ENCODE measurements at places on chromosomes 11 and 22. TPM values are rescaled to one million over a fixed set of nuclear protein-coding genes. Genes with fewer than 3 reads are reported as not detected.

Gene CARD18
- total RNA-seq, result not detected

GRCh38 chr11:1650034-1650917, 20.7 kb downstream of the KRTAP5-5 start:
- no peak overlapping the region for H3K4me3 ChIP-seq
- H3K27ac ChIP-seq, result no peak overlapping the region
- DNase-seq, result no peak

Gene ANGPTL5
- total RNA-seq, result not detected

Gene GDPD4
- not detected for total RNA-seq

- H3K4me3 ChIP-seq, result no peak overlapping the region
- no peaks in the 10 kb centered on the region for H3K27me3 ChIP-seq
- no peak overlapping the region for H3K27ac ChIP-seq
- no peak for DNase-seq
These were observed 355.6 kb downstream of the OPCML start for GRCh38 chr11:133176748-133177147.

DNA sequence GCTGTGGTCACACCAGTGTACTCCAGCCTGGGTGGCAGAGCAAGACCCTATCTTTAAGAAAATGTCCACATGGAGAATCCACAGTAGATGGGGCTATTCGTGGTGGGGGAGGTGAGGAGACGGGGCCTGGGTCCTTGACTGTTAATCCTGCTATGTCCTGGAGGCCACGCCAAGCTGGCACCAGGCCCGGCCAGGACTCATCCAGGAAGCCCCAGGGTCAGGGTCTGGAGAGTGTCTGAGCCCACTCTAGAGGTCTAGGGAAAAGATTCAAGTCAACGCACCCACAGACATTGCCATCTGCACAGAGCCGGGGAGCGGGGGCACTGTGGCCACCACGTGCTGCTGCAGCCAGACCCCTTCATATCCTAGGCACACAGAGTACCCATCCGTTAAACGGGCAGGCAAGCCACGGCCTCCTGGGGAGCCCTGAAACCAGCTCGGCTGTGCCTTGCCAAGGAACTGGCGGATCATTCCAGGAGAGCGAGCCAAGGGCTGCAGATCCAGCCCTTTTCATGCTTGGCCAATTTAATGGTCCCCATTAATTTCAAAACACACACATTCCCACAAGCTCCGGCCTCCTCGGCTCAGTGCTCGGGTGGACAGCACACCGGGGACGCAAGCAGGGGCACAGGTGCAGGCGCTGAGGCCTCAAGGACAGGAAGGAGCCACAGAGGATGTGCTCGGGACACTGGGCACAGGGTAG, 24.7 kb downstream of the MACROD1 start:
- no peak for DNase-seq
- no peak overlapping the region for H3K27ac ChIP-seq
- no peaks in the 10 kb centered on the region for H3K36me3 ChIP-seq
- H3K4me3 ChIP-seq, result no peak overlapping the region
- no peaks in the 10 kb centered on the region for H3K27me3 ChIP-seq

Gene AKIP1
- 23.4 TPM for total RNA-seq

DNA sequence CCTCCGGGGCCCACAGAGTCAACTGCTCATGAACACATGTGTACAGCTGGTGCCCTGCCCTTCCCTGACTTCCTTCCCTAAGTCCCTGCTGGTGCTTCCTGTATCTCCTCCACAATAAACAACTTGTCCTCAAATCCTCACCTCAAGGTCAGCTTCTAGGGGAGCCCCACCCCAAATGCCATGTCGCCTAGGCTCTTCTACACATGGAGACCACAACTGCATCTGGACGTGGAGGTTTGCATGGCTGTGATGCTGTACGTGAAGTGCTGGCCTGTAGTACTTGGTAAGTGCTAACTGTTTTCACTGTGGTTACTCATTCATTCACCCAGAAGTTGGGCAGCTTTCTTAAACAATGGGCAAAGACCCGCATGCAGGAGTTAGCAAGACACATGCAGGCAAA, 359.5 kb downstream of the SHANK2 start:
- H3K36me3 ChIP-seq, result no peaks in the 10 kb centered on the region
- DNase-seq, result no peak
- no peaks in the 10 kb centered on the region for H3K27me3 ChIP-seq
- H3K4me3 ChIP-seq, result no peak overlapping the region
- H3K4me1 ChIP-seq, result no peaks in the 10 kb centered on the region

Gene CD248
- not detected for total RNA-seq

Gene PHETA2
- total RNA-seq, result 23.4 TPM

DNA sequence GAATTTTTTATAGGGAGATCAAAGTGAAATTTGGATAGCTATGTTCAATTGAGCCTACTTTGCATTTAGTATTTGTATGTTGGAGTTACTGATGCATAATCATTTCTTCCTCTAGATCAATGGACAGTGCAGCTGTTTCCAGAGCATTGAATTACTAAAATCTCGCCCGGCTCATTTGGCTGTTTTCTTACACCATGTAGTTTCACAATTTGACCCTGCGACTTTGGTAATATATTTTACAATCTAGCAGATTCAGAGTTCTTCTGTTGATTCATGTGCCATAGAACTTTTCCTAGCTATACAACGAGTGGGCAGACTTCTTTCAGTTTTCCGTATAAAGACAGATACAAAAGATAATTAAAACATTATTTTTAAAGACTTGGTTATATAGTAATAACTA, 70.0 kb upstream of the GRIK4 start:
- H3K4me3 ChIP-seq, result no peak overlapping the region
- H3K36me3 ChIP-seq, result peaks cover 8% of the 10 kb centered on the region
- no peak overlapping the region for H3K27ac ChIP-seq

Gene INPPL1
- total RNA-seq, result 211 TPM

Gene CNTN5
- total RNA-seq, result not detected

DNA sequence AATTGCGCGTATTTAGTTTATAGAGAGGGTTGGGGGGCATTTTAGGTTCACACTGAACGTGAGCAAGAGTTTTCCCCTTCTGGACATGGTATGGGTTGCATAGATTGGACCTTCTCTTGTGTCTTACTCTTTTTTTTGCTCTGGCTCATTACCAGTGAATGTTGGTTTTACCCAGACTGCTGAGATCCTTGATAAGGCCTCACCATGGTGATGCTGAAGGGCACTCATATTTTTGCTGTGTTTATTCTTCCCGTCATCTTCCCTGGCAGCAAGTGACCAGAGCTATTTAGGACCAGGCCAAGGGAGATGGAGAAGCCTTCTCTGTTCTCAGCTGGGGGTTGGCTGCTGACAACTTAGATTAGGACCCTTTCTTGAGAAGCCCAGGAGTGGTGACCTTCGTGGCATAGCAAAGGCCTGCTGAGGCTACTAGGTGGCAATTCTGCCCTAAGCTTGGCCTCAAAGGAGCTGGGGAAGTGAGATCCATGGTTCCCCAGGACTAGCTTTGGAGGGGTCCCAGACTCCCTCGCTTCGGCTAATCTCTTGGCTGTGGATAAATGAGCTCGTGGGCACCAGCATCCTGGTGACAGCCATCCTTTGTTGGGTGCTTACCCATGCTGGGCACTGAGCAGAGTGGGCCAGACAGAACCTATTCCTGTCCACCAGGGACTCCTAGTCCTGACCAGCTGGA, 47.3 kb downstream of the GRIK4 start:
- H3K36me3 ChIP-seq, result no peaks in the 10 kb centered on the region
- no peaks in the 10 kb centered on the region for H3K4me1 ChIP-seq
- H3K27me3 ChIP-seq, result no peaks in the 10 kb centered on the region

DNA sequence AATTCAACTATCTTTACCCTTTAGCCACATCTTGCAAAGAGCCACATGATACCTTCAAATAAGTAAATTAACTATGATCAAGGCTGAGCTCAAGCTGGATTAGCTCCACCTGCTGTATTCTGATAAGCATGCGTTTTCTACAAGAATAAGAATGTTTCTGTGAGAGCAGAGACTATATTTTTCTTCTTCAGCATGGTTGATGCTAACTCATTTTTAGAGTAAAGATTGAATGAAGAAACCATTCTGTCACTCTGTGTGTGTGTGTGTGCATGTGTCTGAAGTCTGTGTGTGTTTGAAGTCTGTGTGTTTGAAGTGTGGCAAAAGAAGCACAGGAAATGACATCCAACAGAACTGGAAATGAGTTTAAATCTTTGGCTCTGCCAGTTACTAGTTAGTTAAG, 12.0 kb upstream of the LAYN start:
- H3K27ac ChIP-seq, result no peak overlapping the region
- no peak overlapping the region for H3K4me3 ChIP-seq
- no peak for DNase-seq
- H3K36me3 ChIP-seq, result no peaks in the 10 kb centered on the region
- no peaks in the 10 kb centered on the region for H3K4me1 ChIP-seq
- peaks cover 3% of the 10 kb centered on the region for H3K27me3 ChIP-seq

Gene APOA5
- not detected for total RNA-seq

GRCh38 chr22:23001463-23001862, 68.9 kb upstream of the GNAZ start:
- no peak for DNase-seq
- H3K4me1 ChIP-seq, result no peaks in the 10 kb centered on the region
- no peak overlapping the region for H3K27ac ChIP-seq
- H3K4me3 ChIP-seq, result no peak overlapping the region
- H3K27me3 ChIP-seq, result no peaks in the 10 kb centered on the region

Gene KDM4D
- total RNA-seq, result 1.0 TPM

Gene OR52E8
- not detected for total RNA-seq

Gene ABCC8
- total RNA-seq, result not detected

Gene ZNF214
- total RNA-seq, result 1.7 TPM

- H3K4me1 ChIP-seq, result peaks cover 48% of the 10 kb centered on the region
- no peak overlapping the region for H3K27ac ChIP-seq
- peak; percentile 29 for DNase-seq
- H3K4me3 ChIP-seq, result no peak overlapping the region
These were observed 39.6 kb downstream of the PDE2A start for GRCh38 chr11:72634472-72635095.

DNA sequence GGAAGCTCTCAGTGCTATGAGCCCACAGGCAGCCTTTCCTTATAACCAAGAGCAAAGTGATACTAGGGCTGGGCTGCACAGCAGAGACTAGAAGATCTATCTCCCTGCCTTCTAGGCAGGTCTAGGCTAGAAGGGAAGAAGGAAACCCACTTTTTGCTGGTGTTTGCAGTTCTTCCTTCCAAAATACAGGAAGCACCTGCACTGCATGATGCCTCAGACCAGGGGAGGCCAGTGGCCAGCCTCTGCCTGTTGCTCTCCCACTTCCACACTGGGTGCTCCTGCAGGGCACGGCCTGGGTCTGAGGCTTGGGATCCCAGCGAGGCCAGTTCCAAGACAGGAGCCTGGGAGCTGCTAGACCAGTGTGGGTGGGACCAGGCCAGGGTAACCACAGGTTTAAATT, 6.0 kb upstream of the UCP3 start:
- no peaks in the 10 kb centered on the region for H3K4me1 ChIP-seq
- no peaks in the 10 kb centered on the region for H3K36me3 ChIP-seq
- no peak overlapping the region for H3K4me3 ChIP-seq

DNA sequence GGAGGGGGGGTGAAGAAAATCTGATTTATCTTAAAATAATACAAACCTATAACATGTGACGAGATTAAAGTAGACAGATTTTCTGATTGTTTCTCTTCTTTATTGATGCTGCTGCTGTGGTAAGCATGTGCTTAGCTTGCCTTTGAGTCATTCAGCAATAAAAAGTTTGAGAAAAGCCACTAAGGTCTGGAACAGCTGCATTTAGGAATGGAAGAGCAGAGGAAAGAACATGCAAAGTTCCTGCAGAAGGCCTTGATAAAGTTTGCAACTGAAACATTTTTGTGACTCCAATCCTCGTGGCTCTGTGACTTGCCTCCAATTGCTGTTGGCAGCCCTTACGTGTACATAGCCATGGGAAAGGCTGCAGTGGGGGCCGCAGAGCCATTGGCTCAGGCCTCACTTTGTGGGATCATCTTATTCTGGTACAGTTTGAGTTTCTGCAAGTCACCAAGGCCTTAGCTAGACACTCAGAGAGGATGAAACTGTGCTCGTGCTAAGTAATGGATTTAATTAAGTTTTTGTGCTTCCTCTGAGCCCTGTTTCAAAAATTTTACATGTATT, 370.2 kb downstream of the AASDHPPT start:
- no peaks in the 10 kb centered on the region for H3K27me3 ChIP-seq
- no peak for DNase-seq
- H3K4me3 ChIP-seq, result no peak overlapping the region
- no peak overlapping the region for H3K27ac ChIP-seq
- H3K36me3 ChIP-seq, result no peaks in the 10 kb centered on the region

GRCh38 chr11:22192289-22192641, 620 bp upstream of the ANO5 start:
- H3K4me3 ChIP-seq, result peak overlapping the region; percentile 47
- no peaks in the 10 kb centered on the region for H3K27me3 ChIP-seq
- H3K36me3 ChIP-seq, result no peaks in the 10 kb centered on the region
- H3K4me1 ChIP-seq, result peaks cover 6% of the 10 kb centered on the region

DNA sequence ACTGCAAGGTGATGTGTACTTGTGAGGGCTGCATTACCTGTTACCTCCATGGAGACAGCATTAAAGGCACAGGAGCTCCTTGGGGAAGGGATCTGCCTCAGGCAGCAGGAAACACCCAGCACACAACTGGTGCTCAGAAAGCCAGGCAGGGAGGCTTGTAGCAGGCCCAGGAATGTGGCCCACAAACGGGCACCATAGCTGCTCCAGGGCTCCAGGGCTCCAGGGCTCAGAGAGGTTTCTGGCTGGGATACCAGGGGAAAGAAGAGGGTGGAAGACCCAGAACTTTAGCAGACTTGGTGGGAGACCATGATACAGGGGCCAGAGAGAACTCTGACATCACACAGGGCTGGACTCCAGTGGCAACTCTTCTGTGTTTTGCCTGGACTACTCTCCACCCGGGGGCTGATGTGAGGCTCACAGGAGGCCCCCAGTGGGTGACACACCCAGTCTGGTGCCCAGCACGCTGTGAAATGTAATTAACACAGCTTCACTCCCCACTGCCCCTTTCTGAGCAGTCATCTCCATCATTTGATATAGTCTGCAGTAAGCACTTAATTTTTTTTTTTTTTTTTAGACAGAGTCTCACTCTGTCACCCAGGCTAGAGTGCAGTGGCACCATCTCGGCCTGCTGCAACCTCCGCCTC, 14.7 kb upstream of the SULT4A1 start:
- no peaks in the 10 kb centered on the region for H3K4me1 ChIP-seq
- no peaks in the 10 kb centered on the region for H3K36me3 ChIP-seq
- H3K27me3 ChIP-seq, result no peaks in the 10 kb centered on the region
- no peak for DNase-seq
- H3K4me3 ChIP-seq, result no peak overlapping the region
- no peak overlapping the region for H3K27ac ChIP-seq

Gene CCDC87
- total RNA-seq, result 0.28 TPM

Gene PANX3
- not detected for total RNA-seq

Gene SLC6A5
- not detected for total RNA-seq
